ENCODE measurements at places on chromosomes 4 and X.

GRCh38 chr4:142098900-142099545 lies 462.6 kb downstream of the IL15 start:
- no peak for DNase-seq

- DNase-seq = no peak
Observed at GRCh38 chrX:4110964-4111363, 397.5 kb upstream of the PRKX start.

DNA sequence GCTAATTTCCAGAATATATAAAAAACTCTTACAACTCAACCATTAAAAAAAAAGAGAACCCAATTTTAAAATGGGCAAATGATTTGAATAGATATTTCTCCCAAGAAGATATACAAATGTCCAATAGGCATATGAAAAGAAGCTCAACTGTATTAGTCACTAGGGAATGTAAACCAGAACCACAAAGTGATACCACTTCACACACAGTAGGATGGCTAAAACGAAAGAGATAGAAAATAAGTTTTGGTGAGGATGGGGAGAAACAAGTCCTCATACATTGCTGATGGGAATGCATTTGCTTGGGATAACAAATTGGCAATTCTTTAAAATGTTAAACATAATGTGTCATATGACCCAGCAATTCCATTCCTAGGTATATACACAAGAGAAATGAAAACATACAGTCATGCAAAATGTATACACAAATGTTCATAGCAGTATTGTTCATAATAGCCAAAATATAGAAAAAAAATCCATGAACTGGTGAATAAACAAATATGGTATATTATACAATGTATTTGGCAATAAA lies 5.7 kb downstream of the TCEAL3 start:
- no peak for DNase-seq

- DNase-seq = no peak
Observed at GRCh38 chr4:52051213-52051614, at the start of gene SPATA18. Gene SPATA18 (plus strand): TSS chr4:52051304. CDS start chr4:52051705, 401 bp downstream.

DNA sequence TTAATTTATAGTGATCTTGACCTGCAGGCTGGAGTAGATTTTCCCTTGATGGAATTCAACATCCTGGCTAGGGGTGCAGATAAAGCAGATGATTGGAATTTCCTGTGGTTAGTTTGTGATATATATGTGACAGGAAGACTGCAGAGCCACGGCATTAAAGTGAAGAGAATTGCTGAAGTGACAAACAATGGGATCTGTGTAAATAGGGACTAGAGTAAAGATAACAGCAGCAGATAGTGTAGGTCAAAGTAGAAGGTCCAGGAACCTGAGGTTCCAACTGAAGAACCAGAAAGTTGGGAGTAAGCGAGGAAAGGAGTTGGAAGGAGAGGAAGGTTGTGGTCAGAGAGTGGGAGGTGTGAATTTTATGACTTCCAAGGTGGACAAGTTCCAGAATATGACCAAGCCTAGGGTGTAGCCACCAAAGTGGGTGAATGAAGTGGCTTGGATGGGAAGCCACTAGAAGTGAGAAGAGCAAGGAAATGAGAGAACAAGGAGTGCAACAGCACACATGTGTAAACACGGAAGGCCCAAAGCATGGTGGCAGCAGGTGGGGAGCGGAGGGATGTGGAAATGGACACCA lies 325.0 kb downstream of the RAB28 start:
- no peak for DNase-seq

- no peak for DNase-seq
Observed at GRCh38 chr4:188016754-188017153, 21.2 kb downstream of the ZFP42 start.

DNA sequence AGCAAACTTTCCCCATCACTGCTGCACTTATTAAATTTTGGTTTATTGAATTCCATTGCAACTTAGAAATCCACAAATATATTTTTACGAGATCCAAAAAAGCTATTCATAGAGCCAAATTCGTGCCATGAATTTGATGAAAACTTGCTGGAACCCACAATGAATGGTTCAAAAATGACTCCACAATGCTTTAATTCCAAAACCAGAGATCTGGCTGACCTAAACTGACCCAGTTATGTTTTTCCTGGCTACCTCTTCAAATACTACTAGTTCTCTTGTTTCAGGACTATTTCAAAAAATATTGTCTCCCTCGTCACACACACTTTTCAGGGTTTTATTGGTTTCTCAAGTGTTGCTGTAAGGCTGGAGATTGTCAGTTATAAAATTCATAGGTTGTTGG lies 474.8 kb downstream of the PDGFC start:
- DNase-seq = no peak

DNA sequence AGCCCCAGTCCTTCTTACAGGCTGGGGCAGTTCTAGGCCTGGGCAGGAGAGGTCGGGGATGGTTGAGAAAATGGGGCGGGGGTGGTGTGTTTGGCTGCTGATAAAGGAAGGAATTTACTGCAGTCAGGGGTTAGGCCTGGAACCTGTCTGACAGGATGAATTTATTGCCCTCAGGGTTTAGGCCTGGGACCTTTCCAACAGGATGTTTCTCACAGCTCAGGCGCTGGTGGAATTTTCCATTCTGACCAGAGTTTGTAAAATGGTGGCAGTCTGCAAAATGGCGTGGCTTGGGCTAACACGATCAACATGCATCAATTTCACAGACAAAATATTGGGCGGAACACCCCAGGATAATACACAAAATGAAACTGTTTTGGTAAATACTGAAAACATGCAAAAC lies 83.5 kb upstream of the SPIN4 start:
- DNase-seq = no peak

- no peak for DNase-seq
Observed at GRCh38 chrX:12223650-12224049, 85.4 kb downstream of the FRMPD4 start.

GRCh38 chr4:38320343-38320695 lies 343.7 kb upstream of the KLF3 start:
- no peak for DNase-seq

DNA sequence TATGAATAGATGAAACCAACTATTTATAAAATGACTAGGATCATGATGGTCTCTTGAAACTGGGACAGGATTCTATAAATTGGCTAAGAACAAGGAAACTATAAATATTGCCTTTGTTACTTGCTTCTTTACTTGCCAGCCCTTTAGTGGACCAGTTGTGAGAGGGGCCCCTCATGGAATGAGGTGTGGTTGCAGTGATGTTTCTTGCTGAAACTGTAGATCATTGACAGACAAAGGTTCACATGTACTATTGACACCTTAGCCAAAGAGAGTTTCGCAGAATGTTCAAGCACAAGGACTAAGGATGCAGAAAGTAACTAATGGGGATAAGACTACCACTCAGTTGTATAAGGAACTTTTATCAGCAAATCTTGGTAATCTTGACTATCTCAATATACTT lies 135.0 kb upstream of the SMIM10 start:
- DNase-seq = no peak

- DNase-seq = no peak
Observed at GRCh38 chrX:71846429-71846828, 64.2 kb upstream of the NHSL2 start.

DNA sequence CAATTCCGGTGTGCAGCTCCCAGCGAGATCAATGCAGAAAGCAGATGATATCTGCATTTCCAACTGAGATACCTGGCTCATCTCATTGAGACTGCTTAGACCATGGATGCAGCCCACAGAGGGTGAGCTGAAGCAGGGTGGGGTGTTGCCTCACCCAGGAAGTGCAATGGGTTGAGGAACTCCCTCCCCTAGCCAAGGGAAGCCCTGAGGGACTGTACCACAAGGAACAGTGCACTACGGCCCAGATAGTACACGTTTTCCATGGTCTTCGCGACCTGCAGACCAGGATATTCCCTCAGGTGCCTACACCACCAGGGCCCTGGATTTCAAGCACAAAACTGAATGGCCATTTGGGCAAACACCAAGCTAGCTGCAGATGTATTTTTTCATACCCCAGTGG lies 150.0 kb downstream of the TET2 start:
- no peak for DNase-seq

DNA sequence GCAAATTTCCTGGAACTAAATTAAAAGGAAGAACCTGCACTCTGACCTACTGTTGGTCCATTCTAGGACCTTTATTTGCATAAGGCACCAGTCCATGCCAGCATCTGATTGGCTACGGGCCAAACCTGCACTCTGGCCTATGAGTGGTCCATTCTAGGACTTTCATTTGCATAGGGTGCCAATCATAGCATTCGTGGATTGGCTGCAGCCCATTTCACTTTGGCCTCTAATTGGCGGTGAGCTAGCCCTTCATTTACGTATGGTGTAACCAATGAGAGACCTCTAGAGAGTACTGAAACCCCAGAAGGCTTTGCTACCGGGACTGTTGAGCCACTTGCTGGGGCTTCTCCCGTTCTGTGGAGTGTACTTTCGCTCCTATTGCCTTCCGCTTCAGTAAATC lies 6.1 kb upstream of the RNF175 start:
- no peak for DNase-seq

GRCh38 chr4:164935363-164935762 lies 42.1 kb downstream of the TRIM61 start:
- DNase-seq = no peak

DNA sequence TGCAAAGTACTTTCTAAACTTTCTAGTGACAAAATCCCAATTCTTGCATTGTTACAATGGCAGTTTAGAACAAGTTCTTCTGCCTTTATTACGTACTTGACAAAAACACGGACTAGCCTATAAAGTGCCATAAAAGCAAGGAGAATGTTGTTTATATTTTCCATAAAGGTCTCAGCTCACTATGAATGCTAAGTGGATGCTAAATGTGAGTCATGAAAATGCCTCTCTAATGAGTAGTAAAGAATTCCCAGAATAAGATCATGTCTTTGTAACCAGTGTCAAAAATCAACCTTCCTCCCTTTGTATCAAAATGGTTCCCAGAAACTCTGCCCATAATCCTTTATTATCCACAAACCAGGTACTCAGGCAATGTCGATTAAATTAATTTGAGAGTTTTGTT lies 539.8 kb upstream of the SLIT2 start:
- no peak for DNase-seq

DNA sequence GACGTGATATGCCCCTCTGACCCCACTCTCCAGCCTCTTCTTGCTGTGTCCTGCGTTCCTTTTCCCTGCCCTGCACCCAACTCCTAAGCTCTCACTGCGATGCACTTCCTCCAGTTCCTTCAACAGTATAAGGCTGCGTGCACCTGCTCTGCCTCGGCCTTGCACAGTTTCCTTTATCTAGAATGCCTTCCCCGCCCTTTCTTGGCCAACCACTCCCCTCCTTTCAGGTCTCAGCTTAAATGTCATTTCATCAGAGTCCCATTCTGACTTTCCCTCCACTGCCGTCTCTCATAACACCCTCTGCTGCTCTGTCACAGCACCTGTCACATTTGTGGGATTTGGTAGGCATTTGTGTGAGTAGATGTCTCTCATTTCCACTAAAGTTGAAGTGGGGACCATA lies 58.4 kb upstream of the NEIL3 start:
- no peak for DNase-seq

DNA sequence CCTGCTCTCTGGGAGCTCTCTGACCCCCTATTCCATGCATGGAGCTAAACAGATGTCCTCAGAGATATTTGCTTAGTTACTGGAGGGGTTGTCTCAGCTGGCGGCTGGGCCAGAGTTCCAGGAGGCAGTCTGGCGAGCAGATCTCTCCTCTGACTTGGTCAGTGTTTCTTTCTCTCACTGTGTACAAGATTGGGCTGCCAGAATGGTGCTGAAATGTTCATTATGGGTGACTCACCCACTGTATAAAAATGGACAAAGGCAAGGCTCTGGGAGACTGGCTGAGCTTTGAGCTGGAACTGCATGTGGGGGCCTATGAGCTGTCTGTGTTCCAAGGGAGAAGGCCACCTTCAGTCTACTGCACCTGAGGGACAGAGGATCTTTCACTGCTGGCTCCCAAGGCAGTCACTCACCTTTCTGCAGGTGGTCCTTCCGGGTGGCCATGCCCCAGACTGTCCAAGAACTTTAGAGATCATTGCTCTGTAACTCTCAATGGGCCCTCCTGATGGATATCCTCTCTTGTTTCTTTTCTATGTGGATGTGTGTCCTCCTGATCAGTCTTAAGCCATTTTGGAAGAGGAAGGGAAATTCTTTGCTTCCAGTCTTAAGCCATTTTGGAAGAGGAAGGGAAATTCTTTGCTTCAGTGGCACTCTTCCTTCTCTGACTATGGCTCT lies 88.2 kb downstream of the CFAP299 start:
- DNase-seq = no peak

DNA sequence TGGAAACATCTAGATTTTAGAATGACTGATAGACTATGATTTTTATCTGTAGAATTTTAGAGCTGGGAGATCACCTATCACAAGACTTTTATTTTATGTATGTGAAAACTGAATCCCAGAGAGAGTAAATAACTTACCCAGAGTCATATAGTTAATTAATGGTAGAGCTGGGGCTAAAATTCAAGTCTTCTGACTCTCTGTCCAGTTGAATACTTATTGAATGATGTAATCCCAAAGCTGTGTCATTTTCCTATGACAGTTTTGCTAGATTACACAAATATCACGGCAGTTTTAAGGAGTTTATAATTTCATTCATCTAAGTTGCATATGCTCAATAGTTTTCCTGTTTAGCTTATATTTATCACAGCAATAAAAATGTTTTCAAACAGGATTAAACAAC lies 6.7 kb downstream of the NRK start:
- DNase-seq = no peak

- DNase-seq = no peak
Observed at GRCh38 chr4:53693909-53694308, 102.6 kb upstream of the LNX1 start.

- DNase-seq = no peak
Observed at GRCh38 chr4:96356591-96357370, 516.9 kb downstream of the PDHA2 start.

DNA sequence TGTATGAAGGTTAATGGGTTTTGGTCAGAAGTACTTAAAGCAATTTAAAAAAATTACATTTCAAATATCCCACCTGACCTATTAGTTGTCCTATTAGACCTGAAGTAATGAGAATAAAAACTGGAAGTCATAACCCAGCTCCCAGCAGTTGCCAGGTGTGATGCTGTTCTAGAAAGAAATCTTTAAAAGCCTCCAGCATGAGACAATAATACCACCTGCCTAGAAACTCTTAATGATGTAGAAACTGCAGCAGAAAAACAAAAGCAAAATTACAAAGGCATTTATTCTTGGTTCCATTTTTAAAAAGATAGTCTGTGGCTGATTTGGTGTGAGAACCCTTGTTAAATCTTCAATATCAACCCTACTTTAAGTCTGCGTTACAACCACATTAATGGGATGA lies 1137.7 kb upstream of the TENM3 start:
- DNase-seq = no peak

DNA sequence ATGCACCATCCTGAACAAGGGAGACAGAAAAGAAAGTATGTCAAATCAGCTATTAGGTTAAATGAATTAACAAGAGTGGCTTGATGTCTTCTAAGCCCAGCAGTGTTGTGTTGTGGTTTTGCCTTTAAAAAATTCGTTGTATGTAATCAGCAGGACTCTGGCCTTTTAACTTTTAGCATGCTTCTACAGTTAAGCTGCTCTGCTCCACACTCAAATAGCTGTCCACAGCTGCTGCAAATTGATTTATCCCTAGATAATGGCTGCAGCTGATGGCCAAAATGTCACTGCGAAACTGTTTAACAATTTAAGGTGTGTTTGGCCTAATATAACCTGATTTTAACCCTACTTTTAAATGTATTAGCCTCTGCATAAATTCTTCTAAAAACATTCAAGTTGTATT lies 85.8 kb downstream of the CXXC4 start:
- no peak for DNase-seq

- no peak for DNase-seq
Observed at GRCh38 chr4:54930226-54930625, 195.2 kb downstream of the KDR start.

Measured in nucleus accumbens (tissue), 56 donors.